ENCODE measurements at places on chromosomes 3 and 15.

GRCh38 chr3:29642393-29643033 is 361.6 kb downstream of the RBMS3 start:
- no peak for DNase-seq

GRCh38 chr15:69394556-69395282 is 19.4 kb upstream of the KIF23 start:
- DNase-seq, result peak; percentile 16

- no peak for DNase-seq
Measured at GRCh38 chr3:62127116-62127515, 246.2 kb downstream of the FEZF2 start.

- no peak for DNase-seq
Measured at GRCh38 chr3:123159926-123160635, 41.7 kb upstream of the SEC22A start.

- DNase-seq, result peak; percentile 18
Measured at GRCh38 chr3:53709860-53710674, 136.2 kb downstream of the CHDH start.

DNA sequence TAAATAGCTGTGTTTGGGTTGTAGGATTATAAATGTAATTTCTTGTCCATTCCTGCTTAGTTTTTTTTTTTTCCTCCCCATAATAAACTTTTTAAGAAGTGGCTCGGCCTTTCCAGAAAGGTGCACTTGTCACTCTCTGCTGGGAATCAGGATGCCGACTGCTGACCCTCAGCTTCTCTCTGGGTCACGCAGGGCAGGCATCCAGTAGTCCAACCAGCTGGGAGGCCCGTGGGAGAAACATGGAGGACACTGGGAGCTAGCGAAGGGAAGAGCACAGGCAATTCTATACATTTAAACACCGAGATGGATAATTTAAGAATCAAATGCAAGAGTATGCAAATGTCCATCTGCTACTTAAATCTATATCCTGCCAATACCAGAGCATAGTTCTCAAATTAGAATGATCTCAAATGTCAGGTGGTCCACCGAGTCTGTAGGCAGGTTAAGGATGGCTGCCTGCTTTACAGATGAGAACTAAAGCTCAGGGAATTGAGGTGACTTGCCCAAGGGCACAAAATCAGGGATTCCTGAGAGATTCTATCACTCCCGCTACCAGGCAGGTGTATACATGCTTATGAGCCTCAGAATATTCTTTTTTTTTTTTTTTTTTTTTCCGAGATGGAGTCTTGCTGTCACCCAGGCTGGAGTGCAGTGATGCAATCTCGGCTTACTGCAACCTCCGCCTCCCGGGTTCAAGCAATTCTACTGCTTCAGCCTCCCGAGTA is 64.5 kb downstream of the DAPK2 start:
- DNase-seq, result no peak

- DNase-seq, result peak; percentile 22
Measured at GRCh38 chr3:16860234-16860633, 24.5 kb upstream of the PLCL2 start.

- DNase-seq, result no peak
Measured at GRCh38 chr15:67025719-67026609, 39.4 kb upstream of the SMAD3 start.

- no peak for DNase-seq
Measured at GRCh38 chr3:49295489-49296058, 18.5 kb upstream of the C3orf62 start.

- no peak for DNase-seq
Measured at GRCh38 chr3:180881065-180881801, 31.2 kb upstream of the FXR1 start.

DNA sequence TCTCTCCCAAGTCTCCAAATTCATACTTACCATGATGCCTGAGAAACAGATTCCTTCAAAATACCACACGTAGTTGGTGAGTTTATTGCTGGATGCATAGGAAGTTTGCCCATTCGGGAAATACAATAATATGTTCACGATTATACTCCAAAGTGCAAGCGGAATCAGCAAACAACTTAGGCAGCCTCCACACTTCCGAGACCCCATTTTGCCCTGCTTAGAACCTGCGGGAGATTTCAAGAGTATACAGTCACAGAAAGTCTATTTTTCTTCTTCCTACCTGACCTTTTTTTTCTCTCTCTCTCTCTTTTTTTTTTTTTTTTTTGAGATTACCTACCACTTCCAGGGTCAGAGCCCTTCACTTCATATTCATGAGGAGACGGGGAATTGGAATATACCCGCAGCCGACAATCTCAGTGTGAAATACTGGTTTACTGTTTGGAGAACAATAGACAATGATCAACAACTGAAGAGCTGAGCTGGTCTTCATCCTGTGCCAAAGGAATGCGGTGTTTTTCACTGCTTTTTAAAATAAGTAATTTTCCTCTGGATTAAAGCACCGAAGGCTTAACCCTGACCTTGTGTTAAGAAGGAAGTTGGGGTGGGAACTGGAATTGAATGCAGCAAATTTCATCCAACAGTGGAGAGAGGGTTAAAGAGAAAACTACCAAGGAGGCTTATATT is at the start of gene TM4SF18:
Gene TM4SF18 (minus strand): TSS at position 461 of the 684 bp plus-strand sequence. CDS start 254 bp downstream, at position 207.
- no peak for DNase-seq

- no peak for DNase-seq
Measured at GRCh38 chr15:66484539-66485112, 12.9 kb downstream of the SNAPC5 start.

- DNase-seq, result no peak
Measured at GRCh38 chr3:52288674-52289073, 1.0 kb downstream of the GLYCTK start.

DNA sequence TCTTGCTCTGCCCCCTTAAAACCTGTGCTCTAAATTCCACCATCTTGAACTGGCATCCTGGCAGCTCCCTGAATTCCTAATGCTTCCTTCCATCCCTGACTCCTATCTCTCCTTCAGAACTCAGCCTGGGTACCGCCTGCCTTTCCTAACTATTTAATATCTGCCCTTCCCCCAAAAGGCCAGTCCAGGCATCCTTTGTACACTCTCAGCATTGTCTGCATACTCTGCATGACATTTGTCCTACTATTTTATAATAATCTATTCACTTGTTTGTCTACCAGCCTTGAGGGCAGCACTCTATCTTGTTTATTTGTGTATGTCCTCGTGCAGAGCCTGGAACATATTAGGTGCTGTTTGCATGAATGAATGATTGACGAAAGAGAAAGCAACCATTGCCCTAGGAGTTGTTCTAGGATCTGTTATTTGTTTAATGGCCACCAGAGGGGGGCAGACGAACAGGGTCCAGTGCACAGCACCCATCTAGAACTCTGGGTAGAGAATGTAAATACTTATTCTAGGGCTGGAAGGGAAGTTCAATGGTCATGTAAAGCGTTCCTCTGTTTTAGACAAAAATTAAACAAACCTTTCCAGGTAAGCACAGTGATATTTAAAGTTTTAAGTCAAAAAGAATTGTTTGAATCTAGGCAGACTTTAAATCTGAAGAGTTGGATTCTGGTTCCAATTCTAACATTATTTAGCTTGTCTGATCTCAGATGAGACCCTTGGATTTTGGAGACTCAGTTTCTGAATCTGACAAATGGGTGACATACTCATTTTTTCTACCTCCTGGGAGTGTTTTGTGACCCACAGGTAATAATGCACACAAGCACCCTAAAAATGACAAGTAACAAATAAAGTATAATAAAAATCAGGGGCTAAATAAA is 125.8 kb upstream of the GALNT15 start:
- peak; percentile 0 for DNase-seq

DNA sequence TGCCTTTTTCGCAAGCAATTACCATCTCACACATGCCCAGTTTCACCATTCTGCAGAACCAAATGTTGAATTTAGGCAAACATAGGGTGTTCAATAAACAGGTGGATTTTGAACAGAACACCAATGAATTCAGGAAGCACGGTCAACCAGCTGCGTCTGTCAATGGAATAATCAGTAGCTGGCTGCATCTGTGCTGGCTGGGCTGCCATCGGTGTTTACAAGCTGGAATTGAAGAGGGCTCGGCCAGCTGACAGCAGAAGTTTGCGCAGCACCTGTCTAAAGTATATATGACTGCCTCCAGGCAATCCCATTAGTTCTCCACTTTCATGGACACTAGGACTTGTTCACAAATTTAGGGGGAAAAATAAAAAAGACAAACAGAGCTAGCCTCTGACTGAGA is 996.4 kb upstream of the CFAP20DC start:
- peak; percentile 27 for DNase-seq

DNA sequence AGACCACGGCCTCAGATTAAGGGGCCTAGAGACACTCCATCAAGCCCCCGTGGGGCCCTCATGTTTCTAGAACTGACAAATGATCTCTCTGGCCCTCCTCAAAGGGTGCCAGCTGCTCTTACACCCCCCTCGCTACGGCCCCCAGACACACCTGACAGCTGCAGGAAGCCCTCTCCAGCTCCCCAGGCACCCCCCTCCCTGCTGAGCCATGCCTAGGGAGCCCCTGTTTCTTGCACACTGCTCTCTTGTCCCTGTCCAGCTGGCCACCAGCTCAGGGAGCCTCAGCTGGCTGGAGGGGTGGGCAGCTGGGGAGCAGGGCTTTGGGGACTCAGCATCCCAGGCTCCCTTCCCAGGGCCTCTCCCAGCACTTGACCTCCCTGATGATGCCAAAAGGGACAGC is 14.8 kb downstream of the TNK2 start:
- DNase-seq, result no peak

- no peak for DNase-seq
Measured at GRCh38 chr3:107919239-107919638, 171.6 kb downstream of the CD47 start.

DNA sequence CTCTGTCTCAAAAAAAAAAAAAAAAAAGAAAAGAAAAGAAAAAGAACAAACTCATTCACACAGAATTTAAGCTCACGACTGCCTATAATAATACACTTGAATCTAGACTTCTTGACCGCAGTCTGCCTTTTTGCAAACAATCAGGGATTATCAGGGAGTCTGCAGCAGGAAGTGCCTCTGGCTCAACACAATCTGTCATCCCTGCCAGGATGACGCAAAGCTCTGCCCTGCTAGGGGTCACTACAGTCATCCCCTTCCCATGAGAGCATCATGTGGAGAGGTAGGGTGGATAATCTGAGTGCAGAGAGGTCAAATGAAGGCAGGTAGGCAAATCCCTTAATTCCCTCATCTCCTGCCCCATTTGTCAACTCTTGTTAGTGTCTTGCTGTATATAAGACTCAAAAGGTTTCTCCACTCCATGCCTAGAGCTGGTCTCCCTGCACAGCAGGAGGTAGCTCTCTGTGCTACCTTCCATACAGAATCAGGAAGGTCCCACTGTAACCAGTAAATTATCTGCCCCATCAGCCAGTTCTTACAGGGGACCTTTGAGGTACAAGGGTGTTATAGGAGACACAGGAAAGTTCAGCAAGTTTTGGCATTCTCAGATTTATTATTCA is 4.2 kb downstream of the UBAP1L start:
- DNase-seq, result no peak

DNA sequence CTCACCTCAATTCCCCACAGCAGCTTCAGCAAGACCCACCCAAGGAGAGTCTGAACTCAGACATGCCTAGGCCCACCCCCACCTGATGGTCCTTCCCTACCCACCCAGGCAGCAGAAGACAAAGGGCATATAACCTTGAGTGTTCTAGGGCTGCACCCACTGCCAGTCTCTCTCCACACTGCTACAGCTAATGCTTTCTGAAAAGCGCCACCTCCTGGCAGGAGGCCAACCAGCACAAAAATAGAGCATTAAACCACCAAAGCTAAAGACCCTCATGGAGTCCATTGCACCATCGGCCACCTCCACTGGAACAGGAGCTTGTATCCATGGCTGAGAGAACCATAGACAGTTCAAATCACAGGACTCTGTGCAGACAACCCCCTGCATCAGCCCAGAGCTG is 11.3 kb upstream of the RPL39L start:
- DNase-seq, result peak; percentile 4

- no peak for DNase-seq
Measured at GRCh38 chr15:75053748-75054125, 30.3 kb downstream of the PPCDC start.

GRCh38 chr3:71998995-71999673 is 214.2 kb upstream of the PROK2 start:
- no peak for DNase-seq

DNA sequence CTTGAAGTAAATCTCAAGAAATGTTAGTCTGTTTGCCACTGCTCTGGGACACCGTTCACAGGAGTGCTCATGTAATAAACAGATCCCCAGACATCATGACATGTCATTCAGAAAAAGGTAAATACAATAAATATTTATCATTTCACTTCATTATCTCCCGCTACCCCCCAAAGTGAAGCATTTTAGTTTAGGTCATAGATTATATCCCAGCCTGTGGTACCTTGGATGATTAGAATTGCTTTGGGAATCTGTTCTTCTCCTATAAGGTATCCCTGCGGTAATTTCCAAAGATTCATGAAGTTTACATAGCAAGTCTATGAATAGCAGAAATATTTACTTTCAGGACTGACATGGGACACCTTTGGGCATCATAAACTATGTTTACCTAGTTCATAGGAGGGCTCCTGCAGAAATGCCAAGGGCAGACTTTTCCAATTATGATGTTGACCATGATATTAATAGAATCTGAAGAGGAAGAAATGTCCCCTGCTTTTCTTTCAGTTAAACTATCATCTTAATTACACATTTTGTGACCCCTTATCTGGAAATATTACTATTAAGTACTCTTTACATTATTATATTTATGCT is 268.0 kb downstream of the NAALADL2 start:
- DNase-seq, result no peak

Data from NCI-H1930 (cell line).